Stimulated activated CD4-positive, alpha-beta T cell treated with anti-CD3 and anti-CD28 coated beads, Interleukin-2, amount 100 ng/mL, for 24 hours (primary cell): ENCODE measurements at places on chromosomes 1 and 21.

DNA sequence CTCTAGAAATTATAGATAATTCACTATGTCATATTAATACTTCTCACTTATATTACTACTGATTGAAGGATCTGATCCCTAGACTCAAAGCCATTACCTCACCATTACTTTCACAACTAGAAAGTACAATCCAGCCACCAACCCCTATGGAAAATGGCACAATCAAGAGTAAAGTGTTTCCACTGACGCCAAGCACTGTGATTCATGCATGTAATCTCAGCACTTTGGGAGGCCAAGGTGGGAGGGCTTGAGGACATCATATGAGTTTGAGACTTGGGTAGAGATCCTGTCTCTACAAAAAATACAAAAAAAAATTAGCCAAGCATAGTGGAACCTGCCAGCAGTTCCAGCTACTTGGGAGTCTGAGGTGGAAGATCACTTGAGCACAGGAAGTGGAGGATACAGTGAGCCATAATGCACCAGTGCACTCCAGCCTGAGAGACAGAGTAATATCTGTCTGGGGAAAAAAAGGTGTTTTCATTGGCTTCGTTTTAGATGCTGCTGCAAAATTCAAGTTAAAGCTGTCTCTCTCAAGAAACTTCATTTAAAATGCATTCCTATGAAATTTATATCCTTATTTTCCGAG lies 126.5 kb downstream of the AKT3 start:
- no peak for DNase-seq

DNA sequence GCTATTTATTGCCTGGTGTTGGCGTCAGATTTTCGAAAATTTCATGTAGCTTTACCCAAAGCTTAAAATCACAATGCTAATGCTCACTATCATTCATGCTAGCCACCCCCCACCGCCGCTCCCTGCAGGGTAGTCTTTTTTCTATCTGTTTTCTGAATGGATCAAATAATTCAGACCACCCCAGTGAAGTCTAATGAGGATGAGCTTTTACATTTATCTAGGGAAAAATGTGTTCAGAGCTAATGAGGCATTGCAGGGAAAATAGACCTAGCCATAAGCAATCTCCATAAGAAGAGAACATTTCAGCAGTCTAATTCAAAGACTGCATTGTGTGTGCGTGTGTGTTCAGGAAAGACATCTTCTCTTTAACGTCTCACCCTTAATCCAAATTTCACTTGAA lies 533.0 kb upstream of the PRMT6 start:
- DNase-seq, result no peak

DNA sequence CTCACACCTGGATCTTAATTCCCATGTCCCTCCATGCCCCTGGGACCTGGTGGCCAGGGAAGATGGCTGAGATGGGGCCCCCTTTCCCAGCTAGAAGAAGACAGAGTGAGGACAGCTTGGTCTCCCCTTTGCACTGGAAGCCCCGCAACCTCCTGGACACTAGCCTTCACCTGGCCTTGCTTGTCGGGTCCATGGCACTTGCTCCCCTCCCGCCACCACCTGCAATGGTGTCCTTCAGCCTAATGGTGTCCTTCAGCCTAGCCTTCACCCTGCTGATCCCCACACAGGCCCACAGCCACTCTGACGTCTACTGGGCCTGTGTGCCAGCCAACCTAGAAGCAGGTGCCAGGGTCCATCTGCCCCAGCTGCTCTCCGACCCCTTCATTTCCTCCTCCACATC lies 45.9 kb upstream of the EDN2 start:
- no peak for DNase-seq

GRCh38 chr1:202958544-202959275 lies 598 bp upstream of the ADIPOR1 start:
- peak; percentile 17 for DNase-seq

DNA sequence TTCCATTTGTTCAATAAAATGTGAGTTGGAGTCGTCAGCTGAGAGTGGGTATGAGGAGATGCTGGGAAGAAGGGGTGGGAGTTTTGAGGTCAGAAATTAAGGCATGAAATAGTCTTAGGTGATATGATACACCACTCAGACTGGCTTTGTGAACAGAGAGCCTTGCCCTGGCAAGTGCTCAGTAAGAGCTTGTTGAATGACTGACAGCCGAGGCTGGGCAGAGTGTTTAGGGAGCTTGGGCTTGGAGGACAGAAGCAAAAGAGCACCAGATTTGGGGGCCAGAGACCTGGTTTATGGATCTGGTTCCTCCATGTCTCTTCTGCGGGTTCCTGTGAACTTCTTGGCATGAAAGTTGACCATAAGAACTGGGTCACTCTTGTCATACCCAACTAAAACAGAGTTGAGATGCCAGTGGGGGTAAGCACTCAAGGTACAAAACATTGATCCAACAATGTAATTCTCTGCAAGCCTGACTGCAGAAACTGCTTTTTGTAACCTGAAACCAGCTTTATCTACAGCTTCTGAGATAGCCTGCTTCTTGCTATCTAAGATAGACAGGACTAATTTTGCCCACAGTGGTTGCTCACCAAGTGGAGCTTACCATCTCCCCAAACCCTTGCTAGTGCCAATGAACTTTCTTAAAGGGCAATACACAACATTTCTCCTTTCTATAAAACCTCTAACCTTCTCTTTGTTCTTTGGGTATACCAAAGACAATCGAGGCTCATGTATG lies 126.4 kb downstream of the TENT5C start:
- no peak for DNase-seq

DNA sequence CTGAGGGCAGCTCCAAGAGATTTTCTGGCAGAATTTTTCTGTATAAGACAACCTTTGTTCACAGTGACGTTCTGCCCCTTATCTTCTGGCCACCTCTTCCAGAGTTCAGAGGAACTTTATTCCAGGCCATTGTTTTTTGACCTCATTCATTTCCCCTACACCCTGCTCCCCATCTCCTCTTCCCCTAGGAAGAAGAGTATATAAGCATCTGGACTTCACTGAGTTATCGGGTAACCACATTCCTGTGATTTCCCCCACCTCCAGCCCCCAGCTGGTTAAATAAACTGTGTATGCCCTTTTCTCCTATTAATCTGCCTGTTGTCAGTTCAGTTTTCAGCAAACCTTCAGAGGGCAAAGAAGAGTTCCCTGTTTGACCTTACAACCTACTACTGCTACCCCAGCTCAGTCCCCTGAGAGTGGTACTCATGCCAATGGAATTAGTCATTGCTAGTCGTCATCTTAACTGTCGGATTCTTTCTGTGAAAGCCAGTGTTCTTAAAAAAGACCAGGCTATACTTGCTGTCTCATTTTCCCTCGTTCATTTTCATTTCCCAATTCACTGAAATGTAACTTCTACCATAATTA lies 14.3 kb upstream of the ALG14 start:
- DNase-seq, result no peak

GRCh38 chr1:117308311-117308916 lies 58.8 kb upstream of the MAN1A2 start:
- DNase-seq, result no peak

- no peak for DNase-seq
These were observed 240.5 kb downstream of the RPS6KC1 start for GRCh38 chr1:213291526-213291925.

DNA sequence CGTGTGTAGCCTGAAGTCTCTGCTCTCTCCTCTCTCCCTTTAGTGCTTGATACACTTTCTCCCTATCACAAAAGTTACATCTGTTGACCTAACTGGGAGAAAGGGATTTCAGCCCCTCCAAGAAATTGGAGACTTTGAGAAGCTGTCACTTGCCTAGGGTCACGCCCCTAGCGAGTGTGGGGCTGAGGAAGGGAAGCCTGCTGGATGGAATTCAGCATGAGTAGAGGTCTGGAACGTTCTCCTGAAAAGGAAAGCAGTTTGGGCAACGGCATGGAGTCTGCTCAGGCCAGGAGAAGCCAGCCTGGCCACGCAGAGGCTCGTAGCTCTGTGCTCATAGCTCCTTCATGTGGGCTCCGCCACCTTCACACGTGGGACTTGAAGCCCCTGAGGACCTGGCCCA lies 22.4 kb downstream of the COL16A1 start:
- no peak for DNase-seq

- no peak for DNase-seq
These were observed 6.4 kb downstream of the MYOM3 start for GRCh38 chr1:24105368-24106160.

- no peak for DNase-seq
These were observed 111.6 kb upstream of the ERRFI1 start for GRCh38 chr1:8137481-8138244.

GRCh38 chr1:212917134-212917485 lies 33.2 kb upstream of the VASH2 start:
- DNase-seq, result no peak

- no peak for DNase-seq
These were observed 74.6 kb upstream of the TENT5C start for GRCh38 chr1:117531222-117531621.

DNA sequence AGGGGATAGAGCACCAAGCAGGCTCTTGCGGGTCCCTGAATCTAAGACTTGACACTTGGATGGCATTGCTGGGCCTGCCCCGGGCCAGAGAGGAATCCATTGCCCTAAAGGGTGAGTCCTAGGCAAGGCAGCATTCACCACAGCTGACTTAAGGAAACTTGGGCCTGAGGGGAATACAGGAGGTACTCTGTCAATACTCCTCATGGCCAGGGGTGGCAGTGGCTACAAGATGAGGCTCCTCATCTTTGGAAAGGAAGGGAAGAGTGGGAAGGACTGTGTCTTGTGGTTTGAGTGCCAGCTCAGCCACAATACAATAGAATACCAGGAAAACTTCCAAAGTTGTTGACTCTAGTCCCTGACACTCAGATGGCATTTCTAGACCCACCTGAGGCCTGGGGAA lies 5.1 kb downstream of the KRTAP22-1 start:
- DNase-seq, result no peak

- DNase-seq, result no peak
These were observed 188.1 kb upstream of the KIAA0040 start for GRCh38 chr1:175380521-175381300.

DNA sequence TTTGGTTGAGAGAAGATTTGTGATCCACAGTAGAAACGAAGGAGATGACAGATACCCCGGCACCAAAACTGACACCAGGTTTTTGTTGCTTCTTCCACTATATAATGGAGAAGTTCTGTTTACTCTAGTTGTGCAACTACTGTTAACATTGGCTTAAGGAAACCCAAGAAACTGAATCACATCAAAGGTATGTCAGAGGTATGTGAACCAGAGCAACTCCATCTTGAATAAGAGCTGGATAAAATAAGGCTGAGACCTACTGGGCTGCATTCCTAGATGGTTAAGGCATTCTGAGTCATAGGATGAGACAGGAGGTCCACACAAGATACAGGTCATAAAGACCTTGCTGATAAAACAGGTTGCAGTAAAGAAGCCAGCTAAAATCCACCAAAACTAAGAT lies 173.7 kb upstream of the CAMK1G start:
- DNase-seq, result no peak

DNA sequence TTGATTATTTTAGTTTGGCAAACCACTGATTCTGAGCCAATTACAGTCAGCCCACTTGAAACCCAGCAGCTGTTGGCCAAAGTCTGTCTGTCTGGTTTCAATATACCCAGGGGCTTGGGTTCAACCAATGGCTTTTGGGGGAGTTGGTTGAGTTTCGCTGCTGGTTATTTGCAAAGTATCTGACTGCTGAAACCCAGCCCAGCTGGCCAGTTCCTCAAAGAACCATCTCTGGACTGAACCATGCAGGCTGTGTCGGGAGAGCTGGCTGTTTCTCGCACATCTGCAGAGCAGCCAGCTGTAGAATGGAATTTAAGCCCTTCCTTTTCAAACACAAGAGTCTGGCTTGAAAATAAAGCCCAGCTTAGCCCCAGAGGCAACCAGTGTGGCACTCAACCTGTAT lies 66.0 kb upstream of the PAX7 start:
- DNase-seq, result no peak

- DNase-seq, result no peak
These were observed 413.9 kb downstream of the RPS6KC1 start for GRCh38 chr1:213464786-213465460.

- no peak for DNase-seq
These were observed 505.2 kb upstream of the ZRANB2 start for GRCh38 chr1:71586030-71586429.
